ENCODE measurements at places on chromosomes 12 and 14.

GRCh38 chr14:77083082-77083481 is 15.0 kb upstream of the CIPC start:
- DNase-seq: no peak

GRCh38 chr14:39322807-39323206 is 89.1 kb downstream of the MIA2 start:
- DNase-seq: no peak

DNA sequence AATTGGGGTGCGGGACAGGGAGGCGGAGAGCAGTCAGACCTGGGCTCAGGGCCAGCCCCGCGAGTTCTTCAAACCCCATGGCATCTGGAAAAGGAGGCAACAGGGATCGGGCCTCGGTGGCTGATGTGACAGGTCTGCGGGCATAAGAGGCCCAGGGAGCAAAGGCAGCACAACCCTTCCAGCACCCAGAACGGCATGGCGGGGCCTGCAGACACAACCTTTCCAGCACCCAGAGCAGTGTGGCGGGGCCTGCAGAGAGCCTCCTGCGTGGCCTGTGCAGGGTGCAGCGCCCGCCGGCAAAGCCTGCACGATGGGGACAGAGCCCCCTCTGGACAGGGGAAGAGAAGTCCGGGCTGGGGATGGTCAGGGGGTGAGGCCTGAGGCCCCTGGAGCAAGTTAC is 26.2 kb upstream of the TRAF3 start:
- DNase-seq: no peak

DNA sequence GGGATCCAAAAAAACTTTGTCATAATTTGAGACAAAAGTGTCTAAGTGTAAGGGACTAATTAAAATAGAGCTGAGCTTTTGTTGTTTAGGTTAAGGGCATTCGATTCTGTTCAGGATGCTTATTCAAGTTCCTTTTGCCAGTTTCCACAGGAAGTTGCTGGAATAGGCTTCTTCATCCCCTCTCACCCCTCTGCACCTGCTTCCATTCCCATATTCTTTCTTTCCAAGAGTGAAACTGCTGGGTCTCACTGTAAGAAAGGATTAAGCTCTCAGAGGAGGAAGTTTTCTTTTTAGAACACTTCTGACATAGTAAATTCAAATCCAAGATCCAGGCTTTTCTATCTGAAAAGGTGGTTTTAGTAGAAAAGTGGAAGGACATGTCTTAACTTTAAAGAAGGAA is 61.4 kb downstream of the POLR3B start:
- DNase-seq: no peak

- no peak for DNase-seq
Measured at GRCh38 chr12:48768147-48768546, 20.7 kb downstream of the ADCY6 start.

- no peak for DNase-seq
Measured at GRCh38 chr12:39835517-39836489, 216.2 kb upstream of the ABCD2 start.

- no peak for DNase-seq
Measured at GRCh38 chr14:96194657-96195431, 9.8 kb upstream of the BDKRB2 start.

GRCh38 chr14:22449600-22449905 is 139.5 kb downstream of the DAD1 start:
- no peak for DNase-seq

- no peak for DNase-seq
Measured at GRCh38 chr12:8446642-8447547, 8.9 kb upstream of the CLEC6A start.

DNA sequence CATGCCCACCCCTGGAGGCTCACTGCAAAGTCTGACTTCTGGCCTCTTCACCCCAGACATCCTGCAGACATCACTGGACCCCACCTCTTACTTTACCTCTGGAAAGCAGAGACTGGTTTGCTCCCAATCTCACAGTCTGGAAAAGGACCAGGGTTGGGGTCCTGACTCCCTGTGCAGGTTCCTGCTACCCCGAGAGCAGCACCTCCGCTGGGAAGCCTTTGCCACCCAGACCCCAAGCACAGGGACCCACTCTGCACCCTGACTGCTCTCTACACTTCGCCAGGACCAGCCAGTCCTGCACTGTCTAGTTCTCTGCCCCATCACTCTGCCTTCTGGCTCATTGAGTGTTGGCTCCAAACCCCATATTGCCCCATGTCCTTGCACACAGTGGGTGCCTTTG is 16.0 kb downstream of the FOXN4 start:
- DNase-seq: no peak

DNA sequence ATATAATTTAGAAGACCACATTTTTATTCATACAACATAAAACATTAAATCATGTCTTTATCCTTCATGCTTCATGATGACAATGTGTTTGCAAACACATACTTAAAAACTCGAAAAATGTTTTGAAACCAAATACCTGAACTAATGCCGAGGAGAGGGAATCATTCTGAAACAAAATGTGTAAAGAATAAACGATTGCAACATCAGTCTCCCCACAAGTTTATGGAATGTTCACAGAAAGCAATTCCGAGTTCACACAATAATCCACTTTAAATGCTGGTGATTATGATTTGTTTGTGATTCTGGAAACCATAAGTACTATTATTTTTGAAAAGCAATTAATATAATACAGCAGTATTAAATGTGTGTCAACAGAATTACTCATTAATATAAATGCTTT is 84.5 kb upstream of the PDZRN4 start:
- DNase-seq: no peak

GRCh38 chr14:50826681-50827080 is 4.3 kb downstream of the NIN start:
- DNase-seq: peak; percentile 31

GRCh38 chr14:101889366-101889765 is 75.0 kb upstream of the DYNC1H1 start:
- DNase-seq: no peak

- no peak for DNase-seq
Measured at GRCh38 chr12:63930971-63931370, 86.5 kb downstream of the SRGAP1 start.

GRCh38 chr12:52884526-52885293 is 20.2 kb downstream of the KRT8 start:
- DNase-seq: no peak

DNA sequence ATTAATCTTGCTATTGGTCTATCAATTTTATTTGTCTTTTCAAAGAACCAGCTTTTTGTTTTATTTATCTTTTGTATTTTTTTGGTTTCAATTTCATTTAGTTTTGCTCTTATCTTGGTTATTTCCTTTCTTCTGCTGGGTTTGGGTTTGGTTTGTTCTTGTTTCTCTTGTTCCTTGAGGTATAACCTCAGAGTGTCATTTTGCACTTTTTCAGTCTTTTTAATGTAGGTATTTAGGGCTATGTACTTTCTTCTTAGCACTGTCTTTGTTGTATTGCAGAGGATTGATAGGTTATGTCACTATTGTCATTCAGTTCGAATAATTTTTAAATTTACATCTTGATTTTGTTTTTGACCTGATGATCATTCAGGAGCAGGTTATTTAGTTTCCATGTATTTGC is 92.7 kb upstream of the DCD start:
- DNase-seq: no peak

DNA sequence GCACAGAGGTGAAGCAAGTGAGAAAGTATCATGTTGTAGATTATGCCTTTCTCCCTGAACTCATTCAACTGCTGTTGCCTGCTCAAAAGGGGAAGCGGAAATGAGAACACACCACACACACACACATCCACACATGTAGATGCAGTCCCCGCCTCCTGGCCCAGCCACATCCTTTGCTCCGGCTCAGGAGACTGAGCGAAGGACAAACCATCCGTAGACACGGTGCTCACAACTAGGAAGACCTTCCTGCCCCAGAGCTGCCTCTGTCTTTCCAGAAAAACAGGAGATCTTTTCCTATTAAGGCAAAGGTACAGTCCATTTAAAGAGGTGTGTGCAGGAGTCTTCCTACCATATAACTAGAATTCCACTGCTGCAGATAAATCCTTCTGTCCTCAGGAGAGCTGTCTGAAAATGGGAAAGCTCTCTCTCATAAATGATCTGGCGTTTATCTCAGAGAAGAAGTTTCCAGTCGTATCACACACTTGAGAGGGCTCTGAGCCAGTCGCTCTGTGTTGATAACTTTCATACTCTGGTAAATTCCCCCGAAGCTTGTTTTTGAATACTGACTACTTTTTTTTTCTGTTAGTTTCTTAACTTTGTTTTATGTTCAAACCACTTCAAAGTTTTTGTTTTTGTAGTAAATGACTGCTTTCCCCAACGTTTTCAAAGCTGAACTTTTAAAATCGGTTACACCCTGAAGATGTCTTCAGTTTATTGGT is at the start of gene TESPA1:
TSS of gene TESPA1 (minus strand) at position 105 of the 719 bp plus-strand sequence. CDS start 10,200 bp downstream, outside the sequence.
- DNase-seq: no peak

- DNase-seq: no peak
Measured at GRCh38 chr12:112936264-112936663, 2.0 kb upstream of the OAS3 start.

DNA sequence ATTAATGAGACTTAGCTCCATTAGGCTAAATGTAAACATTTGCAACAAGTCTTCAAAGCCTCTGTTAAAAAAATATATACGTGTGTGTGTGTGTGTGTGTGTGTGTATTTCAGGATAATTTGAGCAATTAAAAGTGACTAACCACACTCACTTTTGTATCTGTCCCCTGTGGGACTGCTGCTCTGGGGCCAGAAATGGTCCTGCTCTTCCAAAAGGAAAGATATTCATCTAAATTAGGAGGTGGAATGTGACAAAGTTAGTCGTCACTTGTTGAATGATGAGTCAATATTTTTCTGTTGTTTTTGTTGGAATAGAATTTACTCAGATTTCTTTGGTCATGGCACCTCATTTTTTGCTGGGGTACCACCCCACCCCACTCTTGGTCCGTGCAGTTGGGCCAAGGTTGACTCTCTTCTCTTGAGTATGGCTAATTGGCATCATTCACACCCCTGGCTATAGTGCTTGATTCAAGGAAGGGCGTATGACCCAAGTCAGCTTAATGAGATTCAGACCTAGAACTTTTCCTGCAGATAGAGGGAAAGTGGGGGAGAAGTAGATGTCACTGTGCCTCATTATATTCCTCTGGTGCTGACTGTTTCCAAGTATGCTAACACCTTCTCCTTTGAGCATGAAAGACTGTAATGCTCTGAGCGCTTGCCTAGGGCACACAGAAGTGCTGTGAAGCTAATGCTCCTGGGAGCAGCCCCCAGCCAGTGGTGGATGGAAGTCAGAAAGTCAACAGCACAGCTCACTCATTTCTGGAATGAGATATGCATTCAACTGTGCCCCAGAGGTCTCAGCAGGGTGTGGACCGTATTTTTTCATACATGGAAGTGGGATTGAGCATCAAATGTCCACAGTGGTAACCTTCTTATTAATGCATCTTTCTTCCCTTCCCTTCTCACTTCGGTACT is 577.0 kb upstream of the TBX3 start:
- DNase-seq: no peak

DNA sequence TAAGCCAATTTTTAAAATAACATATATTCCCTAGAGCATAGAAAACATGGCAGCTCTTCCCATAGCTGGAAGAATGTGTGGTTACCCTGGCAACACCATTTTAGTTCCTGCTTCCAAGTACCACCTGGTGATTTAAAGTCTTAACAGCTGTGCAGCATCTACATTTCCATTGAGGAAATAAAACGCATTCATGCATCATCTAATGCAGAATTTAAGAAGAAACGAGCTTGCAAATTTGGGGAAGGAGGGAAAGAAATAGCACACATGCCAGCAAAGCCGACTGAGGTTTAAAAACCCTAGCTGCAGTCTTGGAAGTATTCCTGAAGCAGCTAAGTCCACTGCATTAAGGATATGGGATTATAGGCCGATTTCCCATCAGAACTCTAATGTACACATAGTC is 22.8 kb upstream of the SLC38A2 start:
- no peak for DNase-seq

DNA sequence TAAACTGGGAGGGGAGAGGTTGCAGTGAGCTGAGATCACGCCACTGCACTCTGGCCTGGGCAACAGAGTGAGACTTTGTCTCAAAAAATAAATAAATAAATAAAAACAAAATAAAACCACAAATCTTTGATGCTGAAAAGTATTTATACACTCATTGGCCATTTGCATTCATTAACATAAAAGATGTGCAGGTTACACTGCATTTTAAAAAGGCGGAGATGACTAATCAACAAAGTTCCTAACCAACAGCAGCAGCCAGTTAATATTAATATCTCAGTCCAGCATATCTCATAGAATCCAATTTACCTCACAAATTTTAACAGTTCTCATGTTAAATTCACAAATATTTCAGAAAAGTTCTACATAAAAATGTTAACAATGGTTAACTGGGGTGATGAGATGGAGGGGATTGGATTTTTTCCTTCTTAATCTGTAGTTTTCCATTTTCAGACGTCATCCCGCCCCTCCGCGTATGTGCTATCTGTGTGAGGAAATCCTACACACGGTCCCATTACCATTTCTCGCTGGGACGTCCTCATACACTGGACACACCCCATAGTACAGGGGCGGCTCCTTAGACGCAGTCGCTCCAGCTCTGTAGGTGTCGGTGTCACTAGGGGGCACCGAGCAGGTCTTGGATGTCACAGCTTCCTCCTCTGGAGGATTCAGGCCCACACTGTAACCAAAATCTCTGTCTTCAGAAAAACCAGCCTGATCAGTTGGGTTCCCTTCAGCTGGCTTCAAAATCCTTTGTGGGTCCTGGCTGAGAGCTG is 7.3 kb downstream of the ANKLE2 start:
- no peak for DNase-seq

GRCh38 chr12:86663716-86664115 is 407.5 kb upstream of the MGAT4C start:
- DNase-seq: no peak

DNA sequence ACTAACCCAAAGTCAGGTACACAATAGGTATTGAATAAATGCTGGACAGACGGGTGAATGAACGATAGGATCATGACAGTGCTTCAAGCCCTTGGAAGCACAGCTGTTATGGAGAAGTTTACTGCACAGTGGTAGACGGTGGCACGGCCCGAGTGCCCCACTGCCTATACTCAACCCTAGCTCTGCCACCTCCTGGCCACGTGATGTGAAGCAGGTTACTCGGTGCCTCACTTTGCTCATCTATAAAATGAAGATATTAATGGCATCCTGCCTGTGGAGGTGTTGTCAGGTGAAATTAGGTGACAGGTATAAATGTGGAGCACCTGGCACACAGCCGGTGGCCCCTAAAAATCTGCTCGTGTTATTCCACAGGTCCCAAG is 5.8 kb downstream of the ASB2 start:
- DNase-seq: no peak

DNA sequence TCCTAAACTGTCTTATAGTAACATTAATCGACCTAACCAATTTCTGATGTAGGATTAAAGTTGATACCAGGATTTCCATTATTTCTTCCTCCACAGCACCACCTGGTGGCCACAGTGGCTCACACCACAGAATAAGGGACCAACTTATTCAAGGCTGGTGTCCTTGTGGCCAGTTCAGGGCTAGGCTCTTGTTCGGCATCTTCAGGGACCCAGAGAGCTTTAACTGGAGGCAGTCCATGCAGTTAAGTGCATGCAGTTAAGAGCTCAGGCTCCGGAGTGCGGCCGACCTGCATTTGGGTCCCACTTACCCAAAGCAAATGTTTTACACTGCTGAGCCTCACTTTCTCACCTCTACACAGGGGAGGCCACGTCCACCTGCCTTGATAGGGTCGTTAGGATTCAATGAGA is 42.0 kb upstream of the GPR68 start:
- DNase-seq: no peak

Data from esophagus muscularis mucosa (tissue), 4 donors.